Camera-type eye (tissue), 1 donor: ENCODE measurements at places on chromosomes 7 and 10. TPM values are rescaled to one million over a fixed set of nuclear protein-coding genes. Genes with fewer than 3 reads are reported as not detected.

SRRM3 gene
- total RNA-seq, result 20.2 TPM

TMEM229A gene
- total RNA-seq, result 1.9 TPM

NPFFR1 gene
- 9.1 TPM for total RNA-seq

CALML5 gene
- total RNA-seq, result 3.3 TPM

IKZF1 gene
- 4.4 TPM for total RNA-seq

ZNF365 gene
- 2.9 TPM for total RNA-seq

SHTN1 gene
- 19.4 TPM for total RNA-seq

ARHGAP22 gene
- 7.0 TPM for total RNA-seq

ACSM6 gene
- not detected for total RNA-seq

UTF1 gene
- total RNA-seq, result not detected

NEUROG3 gene
- not detected for total RNA-seq

SPACDR gene
- total RNA-seq, result not detected

ADAM12 gene
- 29.9 TPM for total RNA-seq

COA1 gene
- 83.8 TPM for total RNA-seq

TFPI2 gene
- total RNA-seq, result 57.5 TPM

WASHC2A gene
- 41.3 TPM for total RNA-seq

COBL gene
- 22.3 TPM for total RNA-seq

CYP2C18 gene
- total RNA-seq, result 0.22 TPM

CCDC146 gene
- total RNA-seq, result 27.0 TPM

PPP1R17 gene
- total RNA-seq, result 0.33 TPM

BCCIP gene
- total RNA-seq, result 63.5 TPM

SPDYE5 gene
- 0.22 TPM for total RNA-seq

PRSS37 gene
- not detected for total RNA-seq

CRCP gene
- total RNA-seq, result 46.3 TPM

CCL26 gene
- 2.6 TPM for total RNA-seq

ATOH7 gene
- 11.4 TPM for total RNA-seq

DGKB gene
- 22.7 TPM for total RNA-seq

ZNF467 gene
- 4.6 TPM for total RNA-seq

RNF32 gene
- total RNA-seq, result 10.7 TPM

CYP3A4 gene
- total RNA-seq, result not detected

KCNH2 gene
- total RNA-seq, result 22.7 TPM

ARHGEF35 gene
- 6.2 TPM for total RNA-seq

PHKG1 gene
- 4.7 TPM for total RNA-seq

AQP1 gene
- 75.8 TPM for total RNA-seq

FAM131B gene
- total RNA-seq, result 13.0 TPM

MAP3K8 gene
- 12.0 TPM for total RNA-seq

LBX1 gene
- not detected for total RNA-seq

MOGAT3 gene
- total RNA-seq, result not detected

CPA4 gene
- 3.6 TPM for total RNA-seq

HOXA4 gene
- total RNA-seq, result not detected
